Suprapubic skin (tissue), 4 donors: ENCODE measurements at places on chromosomes 4 and X. TPM values are rescaled to one million over a fixed set of nuclear protein-coding genes. Genes with fewer than 3 reads are reported as not detected.

GRCh38 chr4:170089274-170089667, 485 bp downstream of the AADAT start:
- H3K4me3 ChIP-seq, result peak overlapping the region; percentile 61
- peaks cover 4% of the 10 kb centered on the region for H3K27me3 ChIP-seq
- H3K36me3 ChIP-seq, result no peaks in the 10 kb centered on the region
- H3K4me1 ChIP-seq, result peaks cover 18% of the 10 kb centered on the region
- H3K27ac ChIP-seq, result no peak overlapping the region

The SNCA gene
- total RNA-seq, result 24.6 TPM

GRCh38 chrX:111914398-111915090, 38.6 kb downstream of the TRPC5OS start:
- H3K4me1 ChIP-seq, result no peaks in the 10 kb centered on the region
- no peak for DNase-seq
- H3K27ac ChIP-seq, result no peak overlapping the region
- no peak overlapping the region for H3K4me3 ChIP-seq
- H3K36me3 ChIP-seq, result no peaks in the 10 kb centered on the region

The TEX13B gene
- total RNA-seq, result not detected

GRCh38 chrX:153614818-153615217, 15.9 kb upstream of the CCNQ start:
- H3K4me3 ChIP-seq, result no peak overlapping the region
- no peaks in the 10 kb centered on the region for H3K36me3 ChIP-seq
- H3K4me1 ChIP-seq, result peaks cover 9% of the 10 kb centered on the region
- H3K27me3 ChIP-seq, result peaks cover 3% of the 10 kb centered on the region
- no peak for DNase-seq

The DCAF8L2 gene
- not detected for total RNA-seq

DNA sequence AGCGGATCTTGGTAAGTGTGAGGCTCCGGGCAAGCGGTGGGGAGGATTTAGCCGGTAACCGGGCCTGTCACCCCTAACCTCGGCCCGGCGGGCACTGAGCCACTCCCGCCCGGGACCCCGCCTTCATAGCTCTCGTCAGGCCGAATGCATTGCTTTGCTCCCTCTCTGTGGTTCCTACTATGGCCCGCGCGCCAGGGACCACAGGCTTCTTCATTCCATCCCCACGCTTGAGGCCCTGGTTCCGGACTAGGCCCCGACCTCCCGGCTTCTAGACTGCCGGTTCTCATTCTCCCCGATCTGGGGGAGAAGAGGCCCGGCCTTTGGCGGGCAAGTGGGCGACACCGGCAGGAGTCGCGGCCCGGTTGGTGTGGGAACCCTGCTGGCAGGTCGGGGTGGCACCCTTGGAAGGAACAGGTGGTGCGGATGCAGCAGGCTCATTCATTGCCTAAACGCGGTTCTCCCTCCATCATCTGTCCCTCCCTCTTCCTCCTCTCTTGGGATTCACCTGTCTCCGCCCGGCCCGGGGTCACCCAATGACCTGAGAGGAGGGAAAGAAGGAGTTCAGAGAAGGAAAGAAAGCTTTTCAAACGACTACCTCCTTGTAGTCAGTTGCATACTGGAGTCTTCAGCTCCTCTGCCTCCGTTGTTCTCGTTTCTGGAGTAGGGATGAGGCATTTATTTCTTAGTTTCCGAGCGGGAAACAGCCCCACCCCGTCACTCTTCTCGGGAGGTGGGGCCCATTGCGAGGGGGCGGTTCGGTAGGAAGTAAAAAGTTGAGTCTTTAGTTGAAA, at the start of gene NDUFC1:
NDUFC1 (minus strand) TSS at position 657 of the 791 bp plus-strand sequence. CDS start 6,679 bp downstream, outside the sequence.
- peak within 1 kb of the TSS; percentile 95 for H3K4me3 ChIP-seq
- H3K27me3 ChIP-seq, result no peaks in the 10 kb centered on the region
- DNase-seq, result peak; percentile 81

GRCh38 chr4:53682196-53682595, 90.9 kb upstream of the LNX1 start:
- no peak for DNase-seq
- H3K36me3 ChIP-seq, result no peaks in the 10 kb centered on the region
- H3K4me3 ChIP-seq, result no peak overlapping the region
- H3K4me1 ChIP-seq, result peaks cover 1% of the 10 kb centered on the region
- no peaks in the 10 kb centered on the region for H3K27me3 ChIP-seq
- no peak overlapping the region for H3K27ac ChIP-seq

The CCDC160 gene
- total RNA-seq, result 0.65 TPM

- no peak overlapping the region for H3K4me3 ChIP-seq
- H3K27me3 ChIP-seq, result no peaks in the 10 kb centered on the region
- H3K27ac ChIP-seq, result no peak overlapping the region
Measured at GRCh38 chr4:180234730-180235129, 2008.5 kb upstream of the TENM3 start.

GRCh38 chr4:126775485-126776106, 857.2 kb upstream of the INTU start:
- no peak for DNase-seq
- H3K4me3 ChIP-seq, result no peak overlapping the region
- H3K36me3 ChIP-seq, result no peaks in the 10 kb centered on the region
- H3K27ac ChIP-seq, result no peak overlapping the region
- H3K27me3 ChIP-seq, result no peaks in the 10 kb centered on the region

DNA sequence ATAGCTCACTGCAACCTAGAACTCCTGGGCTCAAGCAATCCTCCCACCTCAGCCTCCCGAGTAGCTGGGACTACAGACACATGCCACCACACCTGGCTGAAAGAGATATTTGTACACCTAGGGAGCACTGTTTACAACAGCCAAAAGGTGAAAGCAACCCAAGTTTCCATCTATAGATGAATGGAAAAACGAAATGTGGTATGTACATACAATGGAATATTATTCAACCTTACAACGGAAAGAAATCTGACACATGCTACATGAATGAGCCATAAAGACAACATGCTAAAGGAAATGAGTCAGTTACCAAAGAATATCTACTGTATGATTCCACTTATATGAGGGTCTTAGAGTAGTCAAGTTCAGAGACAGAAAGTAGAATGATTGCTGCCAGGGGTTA, 52.2 kb downstream of the ABCG2 start:
- H3K36me3 ChIP-seq, result no peaks in the 10 kb centered on the region
- peaks cover 14% of the 10 kb centered on the region for H3K4me1 ChIP-seq
- DNase-seq, result no peak

The PABPC5 gene
- 0.89 TPM for total RNA-seq

GRCh38 chr4:115159141-115159540, 45.7 kb upstream of the NDST4 start:
- no peaks in the 10 kb centered on the region for H3K4me1 ChIP-seq
- no peaks in the 10 kb centered on the region for H3K27me3 ChIP-seq
- DNase-seq, result no peak
- no peak overlapping the region for H3K27ac ChIP-seq

DNA sequence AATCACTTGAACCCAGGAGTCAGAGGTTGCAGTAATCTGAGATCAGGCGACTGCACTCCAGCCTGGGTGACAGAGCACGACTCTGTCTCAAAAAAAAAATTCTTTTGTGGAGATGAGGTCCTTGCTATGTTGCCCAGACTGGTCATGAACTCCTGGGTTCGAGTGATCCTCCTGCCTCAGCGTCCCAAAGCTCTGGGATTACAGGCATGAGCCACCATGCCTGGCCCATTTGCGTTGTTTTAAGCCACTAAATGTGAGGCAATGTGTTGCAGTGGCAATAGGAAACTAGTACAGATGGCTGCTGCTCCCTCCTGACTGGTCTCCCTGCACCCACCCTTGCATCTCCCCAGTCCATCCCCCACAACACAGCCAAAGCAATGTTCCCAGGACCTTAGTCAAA, 40.0 kb upstream of the APLN start:
- no peak for DNase-seq
- no peaks in the 10 kb centered on the region for H3K36me3 ChIP-seq
- H3K27ac ChIP-seq, result no peak overlapping the region
- H3K27me3 ChIP-seq, result no peaks in the 10 kb centered on the region
- no peak overlapping the region for H3K4me3 ChIP-seq
- no peaks in the 10 kb centered on the region for H3K4me1 ChIP-seq

GRCh38 chrX:53305996-53306937, 24.9 kb upstream of the IQSEC2 start:
- no peaks in the 10 kb centered on the region for H3K4me1 ChIP-seq
- no peak overlapping the region for H3K27ac ChIP-seq
- H3K27me3 ChIP-seq, result no peaks in the 10 kb centered on the region
- no peak overlapping the region for H3K4me3 ChIP-seq
- H3K36me3 ChIP-seq, result no peaks in the 10 kb centered on the region
- DNase-seq, result no peak

- DNase-seq, result no peak
- no peaks in the 10 kb centered on the region for H3K27me3 ChIP-seq
- H3K27ac ChIP-seq, result no peak overlapping the region
- H3K4me1 ChIP-seq, result no peaks in the 10 kb centered on the region
- H3K36me3 ChIP-seq, result no peaks in the 10 kb centered on the region
Measured at GRCh38 chrX:150225266-150225665, 137.9 kb upstream of the MAMLD1 start.

- no peak for DNase-seq
- H3K27ac ChIP-seq, result peak overlapping the region; percentile 17
- no peaks in the 10 kb centered on the region for H3K27me3 ChIP-seq
- peaks cover 81% of the 10 kb centered on the region for H3K36me3 ChIP-seq
Measured at GRCh38 chr4:10093801-10094552, 22.6 kb downstream of the WDR1 start.

GRCh38 chr4:32798471-32799159, 2078.4 kb downstream of the PCDH7 start:
- H3K4me3 ChIP-seq, result no peak overlapping the region
- no peaks in the 10 kb centered on the region for H3K27me3 ChIP-seq
- no peak for DNase-seq

- H3K27ac ChIP-seq, result no peak overlapping the region
- no peaks in the 10 kb centered on the region for H3K36me3 ChIP-seq
- DNase-seq, result no peak
- H3K4me1 ChIP-seq, result peaks cover 3% of the 10 kb centered on the region
Measured at GRCh38 chr4:139800082-139800481, 134.5 kb downstream of the MGST2 start.

DNA sequence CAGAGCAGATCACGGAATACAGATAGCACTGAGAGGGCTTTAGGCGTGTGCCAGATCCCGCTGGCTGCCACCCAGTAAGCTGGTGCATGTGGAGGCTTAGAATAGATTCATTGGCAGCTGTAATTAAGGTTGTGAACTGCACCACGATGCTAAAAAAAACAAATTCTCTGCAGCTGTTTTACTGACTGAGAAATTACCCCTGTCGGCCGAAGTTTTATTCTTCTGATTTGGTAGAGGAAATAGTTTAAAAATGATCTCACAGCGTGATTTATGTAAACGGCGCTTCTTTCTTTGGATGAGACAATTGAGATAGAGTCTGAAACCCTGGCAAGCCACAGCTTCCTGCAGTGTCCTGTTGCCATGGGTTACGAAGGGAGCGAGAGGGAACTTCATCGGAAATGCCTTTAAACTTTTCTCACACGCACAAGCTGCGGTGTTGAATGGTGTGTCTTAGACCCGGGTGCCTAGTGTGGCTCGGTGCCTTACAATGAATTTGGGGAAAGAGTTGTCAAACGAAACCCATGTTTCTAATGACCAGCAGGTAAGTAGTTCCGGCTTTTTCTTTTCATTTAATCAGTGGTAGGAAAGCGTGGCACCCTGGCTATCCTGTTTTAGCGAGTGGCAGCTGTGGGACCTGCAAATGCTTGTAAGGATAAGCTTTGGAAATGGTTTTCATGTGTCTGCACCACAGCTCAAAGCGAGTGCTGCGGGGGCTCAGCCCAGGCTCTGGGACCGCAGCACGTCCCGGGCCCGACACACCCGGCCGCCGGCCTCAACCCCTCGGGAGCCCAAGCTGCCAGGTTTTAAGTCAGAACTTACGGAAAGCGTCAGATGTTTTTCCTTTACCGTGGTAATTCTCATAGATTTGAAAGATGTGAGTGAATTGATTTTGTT, 71.7 kb upstream of the HGFAC start:
- H3K36me3 ChIP-seq, result no peaks in the 10 kb centered on the region
- H3K4me1 ChIP-seq, result peaks cover 34% of the 10 kb centered on the region
- DNase-seq, result no peak
- H3K4me3 ChIP-seq, result peak overlapping the region; percentile 15
- no peak overlapping the region for H3K27ac ChIP-seq
- no peaks in the 10 kb centered on the region for H3K27me3 ChIP-seq

DNA sequence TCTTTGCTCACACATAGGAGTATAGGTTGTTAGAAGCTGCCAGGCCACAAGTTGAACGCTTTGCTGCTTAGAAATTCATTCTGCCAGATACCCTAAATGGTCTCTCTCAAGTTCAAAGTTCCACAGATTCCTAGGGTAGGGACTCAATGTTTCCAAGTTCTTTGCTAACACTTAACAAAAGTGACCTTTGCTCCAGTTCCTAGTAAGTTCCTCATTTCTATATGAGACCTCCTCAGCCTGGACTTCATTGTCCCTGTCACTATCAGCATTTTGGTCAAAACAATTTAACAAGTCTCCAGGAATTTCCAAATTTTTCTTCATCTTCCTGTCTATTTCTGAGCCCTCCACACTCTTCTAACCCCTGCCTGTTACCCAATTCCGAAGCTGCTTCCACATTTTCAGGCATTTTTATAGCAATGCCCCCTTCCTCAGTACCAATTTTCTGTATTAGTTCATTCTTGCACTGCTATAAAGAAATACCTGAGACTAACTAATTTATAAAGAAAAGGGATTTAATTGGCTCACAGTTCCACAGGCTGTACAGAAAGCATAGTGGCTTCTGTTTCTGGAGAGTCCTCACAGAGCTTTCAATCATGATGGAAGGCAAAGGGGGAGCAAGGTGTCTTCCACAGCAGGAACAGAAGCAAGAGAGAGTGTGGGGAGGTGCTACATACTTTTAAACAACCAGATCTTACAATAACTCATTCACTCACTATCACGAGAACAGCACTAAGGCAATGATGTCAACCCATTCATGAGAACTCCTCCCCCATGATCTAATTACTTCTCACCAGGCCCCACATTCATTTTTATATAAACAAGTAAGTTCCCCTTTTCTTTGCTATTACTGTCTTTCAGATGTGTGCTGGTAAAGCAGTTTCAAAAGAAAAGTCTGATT, 11.5 kb upstream of the TLR1 start:
- no peaks in the 10 kb centered on the region for H3K36me3 ChIP-seq
- H3K4me1 ChIP-seq, result peaks cover 11% of the 10 kb centered on the region
- peak overlapping the region; percentile 44 for H3K27ac ChIP-seq
- DNase-seq, result no peak

DNA sequence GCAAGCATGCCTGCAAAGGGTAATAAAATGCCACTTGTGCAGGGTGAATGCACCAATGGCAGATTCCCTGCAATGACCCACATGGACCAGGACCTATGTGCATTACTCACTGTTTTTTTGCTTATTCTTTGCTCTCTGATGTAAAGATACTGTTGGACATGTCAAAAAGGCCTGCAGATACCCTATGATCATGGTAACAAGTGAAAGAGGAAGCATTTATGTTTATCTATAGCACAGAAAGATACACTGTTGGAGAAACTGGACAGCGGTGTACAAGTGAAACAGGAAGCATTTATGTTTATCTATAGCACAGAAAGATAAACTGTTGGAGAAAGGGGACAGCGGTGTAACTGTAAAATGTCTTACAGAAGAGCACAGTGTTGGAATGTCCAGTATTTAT, 127.5 kb downstream of the PAPSS1 start:
- no peak overlapping the region for H3K27ac ChIP-seq
- H3K27me3 ChIP-seq, result no peaks in the 10 kb centered on the region
- H3K4me1 ChIP-seq, result no peaks in the 10 kb centered on the region
- H3K4me3 ChIP-seq, result no peak overlapping the region
- no peak for DNase-seq
